Placental epithelial cell (primary cell): ENCODE measurements at places on chromosomes 7 and 10. TPM values are rescaled to one million over a fixed set of nuclear protein-coding genes. Genes with fewer than 3 reads are reported as not detected.

OR2F1 gene
- 0.11 TPM in 1 of 2 replicates, not detected in the other for total RNA-seq

LRIT1 gene
- total RNA-seq = under 0.01 TPM in 1 of 2 replicates, not detected in the other

CBX3 gene
- 67.1 and 72.8 TPM in 2 replicates for total RNA-seq

VTI1A gene
- total RNA-seq = 17.7 and 35.0 TPM in 2 replicates

ZPBP gene
- total RNA-seq = not detected in 2 replicates

VIM gene
- 2,021 and 2,875 TPM in 2 replicates for total RNA-seq

NCF1 gene
- total RNA-seq = 0.11 and 0.39 TPM in 2 replicates

CPA2 gene
- not detected in 2 replicates for total RNA-seq

GOLGA7B gene
- total RNA-seq = under 0.01 and 0.11 TPM in 2 replicates

HIBADH gene
- total RNA-seq = 22.7 and 31.4 TPM in 2 replicates

GDF10 gene
- total RNA-seq = not detected in 2 replicates

CUEDC2 gene
- total RNA-seq = 25.9 and 41.6 TPM in 2 replicates

TBC1D12 gene
- 10.2 and 10.3 TPM in 2 replicates for total RNA-seq

TRPV5 gene
- total RNA-seq = under 0.01 TPM in 1 of 2 replicates, not detected in the other

CDHR3 gene
- total RNA-seq = 0.22 and 0.39 TPM in 2 replicates

TET1 gene
- 1.3 and 3.9 TPM in 2 replicates for total RNA-seq

SAP25 gene
- 0.79 TPM in 1 of 2 replicates, not detected in the other for total RNA-seq

CARD11 gene
- total RNA-seq = 2.0 and 3.7 TPM in 2 replicates

FAM149B1 gene
- 21.3 and 22.8 TPM in 2 replicates for total RNA-seq

LLCFC1 gene
- not detected in 2 replicates for total RNA-seq

WNT2 gene
- total RNA-seq = 14.5 and 56.9 TPM in 2 replicates

WIPF3 gene
- total RNA-seq = 0.11 and 0.39 TPM in 2 replicates

INA gene
- total RNA-seq = 3.5 and 6.2 TPM in 2 replicates

ASB10 gene
- not detected in 2 replicates for total RNA-seq

CYP2W1 gene
- 0.22 and 9.8 TPM in 2 replicates for total RNA-seq

CYP3A4 gene
- total RNA-seq = not detected in 2 replicates

THSD7A gene
- total RNA-seq = under 0.01 TPM in 1 of 2 replicates, not detected in the other

GDF2 gene
- not detected in 2 replicates for total RNA-seq

KAZALD1 gene
- 11.9 and 26.7 TPM in 2 replicates for total RNA-seq

SYCE1 gene
- not detected in 2 replicates for total RNA-seq

PALD1 gene
- not detected in 2 replicates for total RNA-seq

ADAM22 gene
- total RNA-seq = under 0.01 and 0.11 TPM in 2 replicates

NUTM2D gene
- total RNA-seq = 5.1 and 6.3 TPM in 2 replicates

DGKI gene
- 4.3 and 5.2 TPM in 2 replicates for total RNA-seq

EN2 gene
- not detected in 2 replicates for total RNA-seq

SPDYE11 gene
- total RNA-seq = not detected in 2 replicates

DNAJC30 gene
- 3.5 and 3.6 TPM in 2 replicates for total RNA-seq

WNT8B gene
- not detected in 2 replicates for total RNA-seq

SEMA3E gene
- total RNA-seq = under 0.01 and 0.11 TPM in 2 replicates

FGFR2 gene
- total RNA-seq = 16.1 and 32.0 TPM in 2 replicates

STAG3 gene
- 1.2 and 2.1 TPM in 2 replicates for total RNA-seq

NXPH1 gene
- not detected in 2 replicates for total RNA-seq

RBP3 gene
- total RNA-seq = not detected in 2 replicates

AKR1D1 gene
- total RNA-seq = not detected in 2 replicates

CDC14C gene
- 0.11 TPM in 1 of 2 replicates, not detected in the other for total RNA-seq

TDRD1 gene
- total RNA-seq = 0.39 and 2.0 TPM in 2 replicates

VIPR2 gene
- total RNA-seq = not detected in 2 replicates

ACTL6B gene
- not detected in 2 replicates for total RNA-seq

OR2A12 gene
- not detected in 2 replicates for total RNA-seq

MYL7 gene
- 3.6 TPM in 1 of 2 replicates, not detected in the other for total RNA-seq

UNCX gene
- not detected in 2 replicates for total RNA-seq

LIPN gene
- total RNA-seq = not detected in 2 replicates
